HCT116 (cell line): ENCODE measurements at places on chromosomes 3 and 15. TPM values are rescaled to one million over a fixed set of nuclear protein-coding genes. Genes with fewer than 3 reads are reported as not detected.

- no peaks in the 10 kb centered on the region for H3K27me3 ChIP-seq
- peak; percentile 34 for DNase-seq
- H3K27ac ChIP-seq: peak overlapping the region; percentile 12; the same call in 1 of the 2 replicates
- peaks cover 21% of the 10 kb centered on the region for H3K4me1 ChIP-seq
- no peaks in the 10 kb centered on the region for H3K36me3 ChIP-seq
- no peak overlapping the region for H3K4me3 ChIP-seq
Observed at GRCh38 chr15:51243774-51244173, 94.6 kb downstream of the CYP19A1 start.

GRCh38 chr3:175672119-175672689, 813.1 kb downstream of the NAALADL2 start:
- DNase-seq: no peak
- H3K27me3 ChIP-seq: no peaks in the 10 kb centered on the region
- H3K36me3 ChIP-seq: no peaks in the 10 kb centered on the region
- no peak overlapping the region for H3K4me3 ChIP-seq
- H3K4me1 ChIP-seq: no peaks in the 10 kb centered on the region

- H3K4me1 ChIP-seq: no peaks in the 10 kb centered on the region
- H3K4me3 ChIP-seq: no peak overlapping the region
- H3K36me3 ChIP-seq: peaks cover 22% of the 10 kb centered on the region
- no peak overlapping the region for H3K27ac ChIP-seq
- no peaks in the 10 kb centered on the region for H3K27me3 ChIP-seq
Observed at GRCh38 chr15:41022487-41023090, 69.3 kb downstream of the CHAC1 start.

DNA sequence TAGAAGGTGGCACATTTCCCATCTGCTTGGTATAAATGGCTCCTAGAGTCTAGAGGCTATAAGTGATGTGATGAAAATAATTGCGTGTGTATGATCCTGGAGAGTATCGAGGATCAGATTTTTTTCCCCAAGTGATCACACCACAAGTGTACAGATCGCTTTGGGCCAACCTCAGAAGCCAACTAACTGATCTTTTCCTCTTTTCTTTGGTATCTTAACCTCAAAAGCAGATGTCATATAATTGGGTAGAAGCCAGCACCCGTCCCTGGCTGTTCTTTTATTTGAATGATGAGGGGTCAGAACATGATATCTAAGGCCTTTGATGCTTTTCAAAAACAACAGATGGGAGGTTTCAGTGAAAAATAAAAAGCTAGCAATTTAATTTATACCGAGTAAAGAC, 3.3 kb downstream of the P2RY14 start:
- H3K4me1 ChIP-seq: no peaks in the 10 kb centered on the region
- no peak for DNase-seq
- H3K27ac ChIP-seq: no peak overlapping the region
- no peak overlapping the region for H3K4me3 ChIP-seq
- no peaks in the 10 kb centered on the region for H3K36me3 ChIP-seq

The MFSD1 gene
- total RNA-seq: 12.8 TPM

GRCh38 chr3:105613120-105613519, 246.4 kb downstream of the ALCAM start:
- H3K27me3 ChIP-seq: no peaks in the 10 kb centered on the region
- no peak overlapping the region for H3K27ac ChIP-seq
- no peak overlapping the region for H3K4me3 ChIP-seq
- H3K4me1 ChIP-seq: peaks cover 13% of the 10 kb centered on the region
- DNase-seq: no peak

- H3K27ac ChIP-seq: no peak overlapping the region
- H3K4me1 ChIP-seq: no peaks in the 10 kb centered on the region
- no peak for DNase-seq
- peaks cover 3% of the 10 kb centered on the region; the same call in 1 of the 2 replicates for H3K27me3 ChIP-seq
- H3K36me3 ChIP-seq: no peaks in the 10 kb centered on the region
Observed at GRCh38 chr3:69695933-69696332, 43.3 kb upstream of the MITF start.

The TNNC1 gene
- 2.2 TPM for total RNA-seq

The PLCL2 gene
- 2.2 TPM for total RNA-seq

The CATSPER2 gene
- total RNA-seq: 3.6 TPM

DNA sequence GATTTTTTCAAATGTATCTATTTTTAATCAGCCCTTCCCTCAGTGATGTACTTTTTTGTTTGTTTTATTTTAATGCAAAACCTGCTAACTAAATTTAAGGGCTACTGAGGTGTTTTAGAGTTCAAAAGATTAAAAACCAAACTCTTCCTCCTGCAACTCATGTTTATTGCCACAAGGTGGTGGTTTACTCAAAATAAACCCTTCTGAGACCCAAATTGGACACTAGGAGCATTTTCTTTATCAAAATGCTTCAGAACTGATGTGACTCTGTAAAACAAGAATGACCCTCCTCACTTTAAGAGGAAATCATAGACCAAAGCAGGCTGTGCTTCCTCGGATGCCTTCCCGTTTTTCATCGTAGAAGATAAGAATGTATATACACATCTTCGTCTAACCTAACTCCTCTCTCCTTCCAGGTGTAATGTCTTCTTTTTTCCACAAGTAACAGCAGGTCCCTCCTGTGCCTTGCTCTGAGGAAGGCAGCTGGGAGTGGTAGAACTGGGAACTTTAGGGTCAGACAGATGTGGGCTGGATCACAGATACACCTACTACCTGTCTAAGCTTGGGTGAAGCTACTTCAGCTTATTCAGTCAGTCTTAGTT, 2.9 kb upstream of the NME9 start:
- peaks cover 4% of the 10 kb centered on the region; the same call in 1 of the 2 replicates for H3K4me1 ChIP-seq
- H3K27me3 ChIP-seq: no peaks in the 10 kb centered on the region
- peak; percentile 39 for DNase-seq
- no peak overlapping the region; the same call in 1 of the 2 replicates for H3K4me3 ChIP-seq
- H3K27ac ChIP-seq: no peak overlapping the region

The XRN1 gene
- 21.3 TPM for total RNA-seq

- H3K27me3 ChIP-seq: no peaks in the 10 kb centered on the region
- H3K27ac ChIP-seq: no peak overlapping the region
- DNase-seq: no peak
- no peak overlapping the region for H3K4me3 ChIP-seq
- no peaks in the 10 kb centered on the region for H3K4me1 ChIP-seq
Observed at GRCh38 chr3:177244606-177245005, 47.3 kb upstream of the TBL1XR1 start.

DNA sequence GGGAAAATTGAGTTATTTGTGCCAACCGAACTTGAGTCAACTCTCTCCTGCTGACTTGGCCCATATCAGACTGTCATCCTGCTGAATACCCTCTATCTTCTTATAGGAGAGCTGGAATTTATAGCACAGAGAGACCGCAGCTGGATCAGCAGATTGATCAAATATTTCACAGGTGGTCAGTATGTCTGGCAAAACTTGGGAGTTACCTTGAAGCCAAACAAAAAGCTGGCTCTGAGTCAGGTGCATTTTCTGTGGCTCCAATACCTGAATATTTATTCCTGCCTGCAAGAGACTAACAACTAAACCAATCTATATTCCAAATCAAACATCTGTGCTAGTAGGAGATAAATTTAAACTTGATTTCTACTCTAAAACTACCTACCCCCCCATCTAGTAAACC, 752.1 kb upstream of the ALCAM start:
- H3K27ac ChIP-seq: no peak overlapping the region
- H3K27me3 ChIP-seq: no peaks in the 10 kb centered on the region
- no peak for DNase-seq
- no peaks in the 10 kb centered on the region for H3K36me3 ChIP-seq

DNA sequence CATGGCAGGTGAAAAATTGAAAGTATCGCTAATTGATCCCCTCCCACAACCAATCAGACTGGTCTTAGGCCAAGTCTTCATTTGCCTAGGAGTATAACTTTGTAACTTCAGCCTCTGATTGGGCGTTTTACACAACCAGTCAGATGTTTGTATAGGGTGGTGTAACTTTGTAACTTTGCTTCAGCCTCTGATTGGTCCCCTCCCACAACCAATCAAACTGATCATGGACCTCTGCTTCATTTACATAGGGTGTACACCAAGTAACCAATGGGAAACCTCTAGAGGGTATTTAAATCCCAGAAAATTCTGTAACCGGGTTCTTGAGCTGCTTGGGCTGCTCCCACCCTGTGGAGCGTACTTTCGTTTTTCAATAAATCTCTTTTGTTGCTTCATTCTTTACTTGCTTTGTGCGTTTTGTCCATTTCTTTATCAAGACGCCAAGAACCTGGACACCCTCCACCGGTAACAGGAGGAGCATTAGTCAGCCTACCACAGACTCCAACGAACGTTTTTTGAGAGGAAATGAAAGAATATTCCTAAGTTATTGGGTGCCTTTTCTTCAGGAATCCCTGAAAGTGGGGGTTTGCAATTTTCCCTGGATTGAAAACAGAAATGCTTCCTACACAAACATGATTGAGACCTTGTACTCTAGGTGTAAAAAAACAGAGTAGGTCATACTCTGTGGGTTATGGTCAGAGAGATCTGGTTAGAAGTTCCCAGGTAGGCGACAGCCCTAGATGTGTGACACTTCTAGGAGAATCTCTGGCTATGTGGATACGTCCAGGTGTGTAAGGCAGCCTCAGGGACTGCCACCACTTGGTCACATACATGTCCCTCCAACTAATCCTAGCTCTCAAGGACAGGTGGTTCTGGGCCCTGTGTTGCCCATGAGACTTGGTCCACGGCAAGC, 5.5 kb upstream of the SACM1L start:
- no peaks in the 10 kb centered on the region for H3K27me3 ChIP-seq
- H3K36me3 ChIP-seq: peaks cover 3% of the 10 kb centered on the region; the same call in 1 of the 2 replicates
- peaks cover 7% of the 10 kb centered on the region for H3K4me1 ChIP-seq

DNA sequence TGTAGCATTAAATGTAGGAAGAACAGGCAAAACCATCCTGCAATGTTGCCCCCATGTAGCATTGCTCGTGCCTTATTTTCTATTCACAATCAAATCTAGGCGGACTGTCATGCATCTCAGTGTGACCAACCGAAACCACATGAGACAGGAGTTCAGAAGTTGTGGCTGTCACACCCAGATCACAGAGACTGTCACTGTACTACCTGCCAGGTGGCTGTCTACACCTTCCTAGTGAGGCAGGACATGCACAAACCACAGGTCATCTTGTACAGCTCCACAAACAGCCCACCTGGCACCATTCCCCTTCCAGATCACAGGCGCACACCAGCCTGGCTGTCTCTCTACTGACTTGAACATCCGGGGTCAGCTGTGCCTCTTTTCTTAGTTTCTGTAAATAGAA, 392.8 kb downstream of the OCA2 start:
- no peaks in the 10 kb centered on the region for H3K27me3 ChIP-seq
- no peaks in the 10 kb centered on the region for H3K4me1 ChIP-seq
- H3K27ac ChIP-seq: no peak overlapping the region

The SOX14 gene
- total RNA-seq: not detected

DNA sequence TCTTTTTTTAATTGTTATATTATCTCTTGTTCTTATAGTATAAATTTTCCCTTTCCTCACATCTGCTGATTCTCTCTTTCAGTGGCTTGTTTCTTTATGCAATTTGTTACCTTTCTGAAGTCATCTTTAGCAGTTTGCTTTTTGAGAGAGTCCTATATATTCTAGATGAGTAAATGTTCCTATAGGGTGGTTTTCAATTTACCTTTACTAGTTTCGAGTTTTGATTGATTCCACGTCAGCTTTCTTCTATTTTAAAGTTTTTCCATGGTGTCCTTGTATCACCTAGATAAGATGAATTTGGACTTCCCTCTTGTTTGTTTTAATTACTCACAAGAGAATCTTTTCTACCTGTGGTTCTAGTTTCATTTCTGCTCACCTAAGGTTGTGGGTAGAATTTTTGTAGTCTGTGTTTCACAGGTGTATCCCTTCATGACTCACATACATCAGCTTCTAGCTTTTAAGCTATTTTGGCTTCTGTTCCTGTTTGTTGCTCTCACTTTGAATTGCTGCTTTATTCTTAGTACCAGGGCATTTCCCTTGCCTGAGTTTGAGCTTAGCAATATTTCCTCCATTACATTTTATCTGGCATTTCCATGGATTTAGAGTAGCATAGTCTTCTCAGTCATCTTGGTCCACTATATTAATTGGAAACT, 6.4 kb downstream of the TEX9 start:
- H3K4me1 ChIP-seq: no peaks in the 10 kb centered on the region; the same call in 1 of the 2 replicates
- no peaks in the 10 kb centered on the region for H3K36me3 ChIP-seq
- no peak overlapping the region for H3K27ac ChIP-seq
- H3K4me3 ChIP-seq: no peak overlapping the region
- no peak for DNase-seq

The PLXND1 gene
- 47.3 TPM for total RNA-seq

DNA sequence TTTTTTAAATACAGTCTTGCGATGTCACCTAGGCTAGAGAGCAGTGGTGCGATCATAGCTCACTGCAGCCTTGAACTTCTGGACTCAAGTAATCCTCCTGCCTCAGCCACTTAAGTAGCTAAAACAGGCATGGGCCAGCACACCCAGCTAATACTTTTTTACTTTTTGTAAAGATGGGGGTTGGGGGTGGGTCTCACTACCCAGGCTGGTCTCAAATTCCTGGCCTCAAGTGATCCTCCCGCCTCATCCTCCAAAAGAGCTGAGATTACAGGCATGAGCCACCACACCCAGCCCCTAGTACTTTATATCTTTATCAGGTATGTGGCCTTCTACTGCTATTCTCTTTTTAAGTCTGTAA, 8.3 kb downstream of the PEAK1 start:
- H3K4me1 ChIP-seq: no peaks in the 10 kb centered on the region
- H3K36me3 ChIP-seq: no peaks in the 10 kb centered on the region
- H3K4me3 ChIP-seq: no peak overlapping the region
- no peak overlapping the region for H3K27ac ChIP-seq
- H3K27me3 ChIP-seq: no peaks in the 10 kb centered on the region

- no peak overlapping the region for H3K27ac ChIP-seq
Observed at GRCh38 chr3:1609416-1609815, 489.2 kb upstream of the CNTN4 start.

GRCh38 chr3:51974277-51974962, 444 bp upstream of the ABHD14A start:
- DNase-seq: no peak
- peak overlapping the region; percentile 99 for H3K4me3 ChIP-seq
- peak overlapping the region; percentile 97 for H3K27ac ChIP-seq
- H3K36me3 ChIP-seq: peaks cover 18% of the 10 kb centered on the region; the same call in 1 of the 2 replicates
- H3K27me3 ChIP-seq: no peaks in the 10 kb centered on the region
- H3K4me1 ChIP-seq: peaks cover 52% of the 10 kb centered on the region

DNA sequence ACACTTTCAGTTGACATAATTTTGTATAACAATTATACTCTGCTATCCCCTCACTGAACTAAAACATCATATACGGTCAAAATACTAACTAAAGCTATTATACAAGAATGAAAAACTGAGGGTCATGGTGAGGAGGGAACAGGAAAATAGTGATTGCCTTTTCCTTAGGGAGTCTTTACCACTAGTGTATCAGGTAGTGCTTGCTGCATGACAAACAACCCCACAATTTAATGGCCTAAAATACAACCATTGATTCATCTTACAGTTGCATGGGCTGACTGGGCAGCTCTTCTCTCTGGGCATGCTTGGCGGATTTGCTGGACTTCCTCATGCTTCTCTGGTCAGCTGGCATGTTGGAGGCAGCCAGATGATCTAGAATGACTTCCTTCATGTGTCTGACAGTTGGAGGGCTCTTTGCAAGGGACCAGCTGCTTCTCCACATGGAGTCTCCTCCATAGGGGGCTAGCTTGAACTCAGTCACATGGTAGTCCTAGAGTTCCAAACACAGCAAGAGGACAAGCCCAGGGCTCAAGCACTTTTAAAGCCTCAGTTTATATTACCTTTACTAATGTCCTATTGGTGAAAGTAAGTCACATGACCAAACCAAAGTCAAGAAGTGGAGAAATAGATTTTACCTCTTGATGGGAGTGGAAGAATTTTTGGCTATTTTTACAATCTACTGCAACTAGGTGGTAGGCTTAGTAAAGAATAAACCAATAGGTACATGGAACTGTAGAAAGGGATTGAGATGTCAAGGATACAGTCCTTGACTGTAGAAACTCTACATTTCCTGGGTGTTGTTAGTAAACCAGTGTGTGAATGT, 18.8 kb downstream of the THAP10 start:
- H3K4me3 ChIP-seq: no peak overlapping the region
- no peaks in the 10 kb centered on the region for H3K36me3 ChIP-seq
- peaks cover 9% of the 10 kb centered on the region for H3K4me1 ChIP-seq
- H3K27ac ChIP-seq: no peak overlapping the region
- no peaks in the 10 kb centered on the region for H3K27me3 ChIP-seq
